ENCODE measurements at places on chromosomes 7 and 10.

GRCh38 chr7:113175525-113176104 lies 57.3 kb upstream of the SMIM30 start:
- no peak for DNase-seq

GRCh38 chr7:64640504-64640903 lies 25.4 kb upstream of the ZNF107 start:
- DNase-seq: no peak

DNA sequence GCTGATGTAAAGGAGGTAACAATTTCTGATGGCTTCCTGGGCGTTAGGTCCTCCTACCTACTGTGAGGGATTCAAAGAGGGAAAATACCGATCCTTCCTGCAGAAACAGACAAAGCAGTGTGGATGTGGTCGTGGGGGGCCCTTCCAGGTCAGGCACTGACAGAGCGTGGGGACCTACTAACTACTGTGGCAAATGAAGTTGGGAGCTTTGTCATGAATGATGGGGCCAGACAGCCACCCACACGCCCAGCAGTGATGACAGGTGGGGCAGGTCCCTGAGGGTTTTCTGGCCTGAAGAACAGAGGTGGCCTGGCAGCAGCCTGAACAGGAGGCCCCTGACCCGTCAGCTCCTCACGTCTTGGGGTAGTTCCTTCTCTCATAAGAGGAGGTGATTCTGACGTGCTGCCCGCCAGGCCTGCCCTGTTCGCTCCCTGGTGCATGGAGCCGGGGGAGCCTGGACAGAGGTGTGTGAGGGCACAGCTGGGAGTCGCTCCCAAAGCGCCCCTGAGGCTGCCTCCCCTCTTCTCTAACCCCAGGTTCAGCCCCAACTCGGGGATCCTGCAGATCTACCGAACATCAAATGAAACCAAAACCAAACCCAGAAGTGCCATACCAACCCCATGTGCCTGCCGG lies 4.2 kb downstream of the ATP6V0E2 start:
- DNase-seq: no peak

GRCh38 chr10:128054163-128054970 lies 71.9 kb downstream of the MKI67 start:
- DNase-seq: no peak

DNA sequence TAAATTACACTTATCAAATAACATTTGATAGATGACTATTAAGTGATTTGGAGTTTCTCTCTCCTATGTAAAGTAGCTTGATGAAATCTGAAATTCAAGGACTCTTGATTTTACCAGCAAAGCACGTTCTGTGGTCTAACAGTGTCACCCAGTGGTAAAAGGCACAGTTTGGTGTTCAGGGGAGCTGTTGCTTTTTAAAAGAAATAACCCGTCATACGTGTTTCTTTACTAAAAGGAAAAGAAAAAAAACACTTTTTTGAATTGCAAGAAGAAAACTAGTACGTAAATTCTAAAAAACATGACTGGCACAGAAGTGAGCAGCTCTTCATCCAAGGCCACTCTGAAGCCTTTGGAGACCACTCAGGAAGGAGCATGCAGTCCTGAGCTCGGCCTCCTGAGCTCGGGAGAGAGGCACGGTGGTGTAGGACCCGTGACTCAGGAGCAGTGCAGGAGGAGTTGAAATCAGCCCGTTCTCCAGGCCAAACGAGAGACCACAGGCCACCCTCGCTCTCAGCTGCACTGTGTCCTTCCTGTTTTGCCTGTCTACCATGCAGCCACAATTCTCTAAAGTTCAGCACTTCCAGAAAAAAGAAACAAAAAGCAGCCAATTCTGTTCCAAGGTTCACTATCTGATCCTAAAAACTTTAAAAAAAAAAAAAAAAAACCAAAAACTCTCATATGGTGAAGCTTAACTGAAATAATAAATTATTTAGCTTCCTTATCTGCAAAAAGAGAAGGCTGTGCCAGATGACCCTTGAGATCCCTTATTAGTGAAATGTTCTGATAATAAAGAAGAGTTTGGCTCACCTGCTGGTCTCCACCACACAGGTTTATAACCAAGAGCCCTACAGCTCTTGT lies 212.6 kb upstream of the FRMD4A start:
- no peak for DNase-seq

DNA sequence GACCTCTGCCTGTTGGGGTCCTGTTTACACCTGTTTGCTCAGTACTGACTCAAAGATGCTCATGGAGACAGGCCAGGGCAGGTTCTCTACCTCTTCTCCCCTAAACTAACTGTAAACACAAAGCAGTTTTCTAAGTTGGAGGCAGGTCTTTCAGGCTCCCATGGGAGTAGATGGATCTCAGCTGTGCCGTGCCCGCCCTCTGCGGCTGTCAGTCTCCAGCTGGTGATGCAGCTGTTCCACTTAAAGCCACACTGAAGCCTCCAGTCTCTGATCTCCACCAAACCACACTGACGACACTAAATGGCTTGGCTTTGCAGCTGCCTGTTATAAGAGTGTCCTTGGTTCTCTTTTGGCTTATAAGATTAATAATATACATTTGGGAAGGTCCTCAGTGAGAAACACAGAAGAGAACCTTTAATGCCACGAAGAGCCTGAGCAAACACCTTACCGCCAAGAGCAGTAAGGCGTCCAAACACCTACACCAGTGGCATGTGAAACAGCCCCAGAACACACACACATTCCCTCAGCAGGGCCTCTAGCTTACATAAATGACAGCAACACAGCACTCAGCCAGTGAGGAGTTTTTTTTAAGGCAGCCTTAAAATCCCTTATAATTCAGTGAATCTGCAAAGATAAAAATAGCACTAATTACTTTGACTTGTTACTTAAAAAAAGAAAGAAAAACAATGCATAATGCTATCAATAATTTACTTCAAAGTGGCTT lies 60.4 kb upstream of the KCNIP2 start:
- no peak for DNase-seq

DNA sequence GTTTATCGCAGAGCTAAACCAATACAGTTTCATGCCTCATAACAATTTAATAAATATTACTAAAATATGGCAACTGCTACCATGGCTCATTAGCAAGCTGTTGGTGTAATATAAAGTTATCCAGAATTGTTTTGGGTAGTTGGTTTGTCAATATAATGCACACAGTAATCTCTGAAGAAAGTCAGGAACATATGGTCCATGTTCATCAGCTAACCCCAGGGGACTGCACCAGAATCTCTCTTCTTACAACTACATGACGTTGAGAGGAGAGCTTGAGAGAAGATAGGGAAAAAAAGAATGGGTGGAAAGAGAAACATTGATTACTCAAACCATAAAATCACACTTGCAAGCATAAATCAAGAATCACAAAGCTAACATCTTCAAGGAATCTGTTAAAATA lies 333.7 kb downstream of the NRG3 start:
- no peak for DNase-seq

DNA sequence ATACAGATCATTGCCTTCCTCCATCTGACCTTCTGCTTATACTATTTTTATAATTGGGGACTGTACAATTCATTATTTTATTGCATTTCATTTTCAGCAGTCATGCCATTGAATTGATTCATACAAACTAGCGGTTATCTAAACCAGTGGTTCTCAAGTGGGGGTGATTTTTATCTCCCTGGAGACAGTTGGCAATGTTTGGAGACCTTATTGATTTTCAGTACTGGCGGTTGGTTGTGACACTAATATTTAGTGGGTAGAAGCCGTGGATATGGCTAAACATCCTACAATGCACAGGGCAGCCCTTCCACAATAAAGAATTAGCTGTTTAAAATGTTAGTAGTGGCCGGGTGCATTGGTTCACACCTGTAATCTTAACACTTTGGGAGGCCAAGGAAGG lies 765.9 kb downstream of the LRMDA start:
- DNase-seq: no peak

DNA sequence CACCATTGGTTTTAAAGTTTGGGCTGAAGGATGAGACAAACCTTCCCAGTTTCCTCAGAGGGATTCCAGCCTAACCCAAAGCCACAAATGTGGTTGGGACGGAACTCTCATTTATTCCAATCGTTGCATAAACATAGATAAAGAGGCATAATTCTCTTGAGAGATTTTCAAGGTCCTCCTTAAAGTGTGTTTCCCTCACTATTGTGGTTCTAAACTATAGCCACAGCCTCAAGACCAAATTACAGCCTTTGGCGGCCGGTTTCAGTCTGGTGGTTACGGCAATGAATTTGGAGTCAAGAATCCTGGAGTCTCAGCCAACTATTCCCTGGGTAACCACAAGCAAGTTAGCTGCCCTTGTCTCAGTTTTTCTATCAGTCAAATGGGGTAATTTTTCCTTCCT lies 42.6 kb downstream of the SEM1 start:
- DNase-seq: no peak

DNA sequence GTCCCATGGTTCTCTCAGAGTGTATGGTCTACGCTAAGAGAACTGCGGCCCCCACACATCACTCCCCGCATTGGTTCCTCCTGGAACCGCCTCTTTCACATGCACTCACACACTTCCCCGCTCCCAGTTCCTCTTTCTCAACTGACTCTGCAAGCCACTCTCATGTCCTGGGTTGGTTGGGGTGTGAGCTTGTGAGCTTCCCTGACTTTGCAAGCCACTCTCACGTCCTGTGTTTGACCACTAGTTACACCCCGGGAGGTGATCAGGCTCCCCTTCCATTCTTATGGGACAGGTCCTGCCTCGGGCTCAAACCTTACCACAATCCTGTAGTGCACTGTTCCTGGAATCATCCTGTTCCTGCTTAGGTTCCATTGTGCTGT lies 105.0 kb downstream of the TRIM24 start:
- DNase-seq: no peak

All from activated T-cell treated with anti-CD3 and anti-CD28 coated beads for 24 hours (primary cell).